ENCODE measurements at places on chromosomes 13 and 19. TPM values are rescaled to one million over a fixed set of nuclear protein-coding genes. Genes with fewer than 3 reads are reported as not detected.

GRCh38 chr19:6745965-6746364, 6.5 kb downstream of the TRIP10 start:
- peaks cover 42% of the 10 kb centered on the region for H3K36me3 ChIP-seq
- H3K27ac ChIP-seq: no peak overlapping the region
- no peaks in the 10 kb centered on the region for H3K27me3 ChIP-seq
- peaks cover 20% of the 10 kb centered on the region for H3K4me1 ChIP-seq

DNA sequence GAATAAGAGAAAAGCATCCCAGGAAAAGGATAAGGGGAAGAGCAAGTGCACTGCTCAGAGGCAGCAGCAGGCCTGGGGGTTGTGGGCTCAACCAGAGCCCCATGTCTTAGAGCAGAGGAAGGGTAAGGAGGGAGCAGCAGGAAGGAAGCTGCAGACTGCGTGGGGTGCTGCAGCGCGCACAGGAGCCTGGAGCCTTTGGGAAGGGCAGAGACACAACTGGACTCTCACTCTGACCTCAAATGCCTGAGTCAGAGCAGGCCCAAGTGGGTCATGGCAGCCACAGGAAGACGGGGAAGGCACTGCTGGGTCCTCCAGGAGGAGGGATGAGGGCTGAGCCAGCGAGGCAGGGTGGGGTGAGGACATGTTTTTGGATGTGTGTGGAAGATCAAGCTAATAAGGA, 31.6 kb downstream of the SIGLEC7 start:
- H3K27me3 ChIP-seq: no peaks in the 10 kb centered on the region
- no peak overlapping the region for H3K27ac ChIP-seq
- DNase-seq: no peak
- no peaks in the 10 kb centered on the region for H3K4me1 ChIP-seq

- no peaks in the 10 kb centered on the region for H3K36me3 ChIP-seq
- no peak for DNase-seq
- no peak overlapping the region for H3K4me3 ChIP-seq
- H3K27ac ChIP-seq: no peak overlapping the region
- H3K4me1 ChIP-seq: no peaks in the 10 kb centered on the region
- no peaks in the 10 kb centered on the region for H3K27me3 ChIP-seq
Observed at GRCh38 chr19:37957176-37957575, 50.2 kb downstream of the SIPA1L3 start.

DNA sequence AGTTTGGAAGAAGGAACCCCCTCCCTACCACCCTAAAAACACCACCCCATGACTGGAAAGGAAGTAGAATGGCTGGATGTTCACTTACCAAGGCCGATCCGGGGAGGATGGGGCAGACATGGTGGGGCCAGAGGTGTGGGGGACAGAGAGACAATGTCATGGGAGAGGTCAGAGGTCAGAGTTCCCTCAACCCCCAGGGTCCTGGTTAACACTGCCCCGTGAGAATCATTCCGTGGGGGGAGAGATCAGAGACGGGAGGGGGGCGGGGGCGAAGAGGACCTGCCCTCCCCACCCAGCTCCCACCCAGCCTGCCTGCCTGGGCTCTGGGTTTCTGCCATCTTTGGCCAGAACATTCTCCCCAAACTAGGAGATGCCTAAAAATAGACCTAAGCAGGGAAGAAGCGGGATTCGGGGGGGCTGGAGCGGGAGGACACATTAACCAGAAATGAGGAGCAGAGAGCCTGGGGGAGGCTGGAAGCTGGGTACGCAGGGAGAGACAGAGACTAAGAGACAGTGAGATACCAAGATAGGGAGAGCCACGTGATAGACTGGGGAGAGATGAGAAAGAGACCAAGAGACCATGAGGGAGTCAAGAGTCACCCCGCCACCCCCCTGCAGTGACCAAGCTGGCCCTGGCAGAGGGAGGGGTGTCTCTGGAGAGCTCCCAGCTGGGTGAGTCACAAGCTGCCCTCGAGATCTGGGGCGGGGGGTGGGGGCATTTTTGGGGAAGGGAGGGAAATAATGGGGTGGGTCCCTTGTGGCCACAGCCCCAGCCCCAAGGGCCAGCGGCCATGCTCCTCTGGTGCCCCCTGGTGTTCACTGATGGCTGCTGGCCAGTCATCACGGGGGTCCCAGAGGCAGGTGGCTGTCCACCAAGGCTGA, 6.1 kb upstream of the KANK2 start:
- peaks cover 13% of the 10 kb centered on the region for H3K4me1 ChIP-seq
- H3K4me3 ChIP-seq: no peak overlapping the region
- H3K36me3 ChIP-seq: no peaks in the 10 kb centered on the region
- H3K27ac ChIP-seq: peak overlapping the region; percentile 55

DNA sequence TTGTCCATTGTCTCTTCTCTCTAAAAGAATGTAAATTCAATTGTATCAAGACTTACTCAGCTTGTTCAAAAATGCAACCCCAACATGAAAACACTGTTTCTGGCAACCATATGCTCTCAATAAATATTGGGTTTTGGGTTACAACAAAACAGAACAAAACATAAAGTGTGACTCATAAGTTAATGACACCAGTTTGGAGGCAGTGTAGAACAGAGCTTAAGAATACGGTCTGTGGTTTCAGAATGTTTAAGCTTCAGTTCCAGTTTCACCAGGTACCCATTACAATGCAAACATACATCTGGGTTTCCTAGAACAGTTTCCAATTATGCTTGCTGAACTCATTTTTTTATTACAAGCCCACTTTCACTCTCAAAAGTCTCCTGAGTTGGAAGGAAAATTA, 285.8 kb upstream of the PCDH9 start:
- peaks cover 8% of the 10 kb centered on the region for H3K4me1 ChIP-seq
- H3K4me3 ChIP-seq: no peak overlapping the region
- H3K27ac ChIP-seq: no peak overlapping the region
- H3K36me3 ChIP-seq: no peaks in the 10 kb centered on the region

GRCh38 chr19:51531349-51532315, at the start of gene SIGLEC6:
SIGLEC6 (minus strand) TSS chr19:51531670; CDS start chr19:51531648, 22 bp downstream.
- H3K4me1 ChIP-seq: no peaks in the 10 kb centered on the region
- H3K27ac ChIP-seq: no peak within 1 kb of the TSS
- H3K36me3 ChIP-seq: no peaks in the 10 kb centered on the region
- DNase-seq: no peak
- H3K27me3 ChIP-seq: no peaks in the 10 kb centered on the region

DNA sequence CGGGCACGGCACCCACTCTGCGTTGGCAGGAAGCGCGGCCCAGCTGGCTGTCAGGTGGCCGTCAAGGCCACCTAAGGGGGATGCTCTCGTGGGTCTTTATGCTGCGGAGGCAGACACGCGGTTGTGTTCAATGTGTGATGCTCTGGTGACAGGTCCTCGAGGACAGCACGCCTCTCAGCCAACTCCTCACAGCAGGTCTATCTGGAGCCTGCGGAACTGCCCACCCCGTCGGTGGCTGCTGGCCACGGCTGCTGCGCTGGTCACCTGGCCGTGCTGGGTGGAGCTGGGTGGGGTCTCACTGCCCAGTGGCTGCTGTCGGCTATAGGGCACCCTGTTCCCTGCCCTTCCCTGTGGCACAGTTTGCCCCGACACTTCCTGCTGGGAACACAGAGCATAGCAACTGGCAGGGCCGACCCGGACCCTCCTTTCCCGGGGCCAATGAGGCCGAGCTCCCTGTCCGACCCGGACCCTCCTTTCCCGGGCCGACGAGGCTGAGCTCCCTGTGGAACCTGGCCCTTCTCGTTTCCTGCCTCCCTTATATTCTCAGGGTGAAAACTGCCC, 14.3 kb upstream of the F7 start:
- peaks cover 4% of the 10 kb centered on the region for H3K36me3 ChIP-seq
- no peaks in the 10 kb centered on the region for H3K4me1 ChIP-seq
- DNase-seq: no peak

- H3K4me3 ChIP-seq: no peak overlapping the region
- no peak for DNase-seq
- no peak overlapping the region for H3K27ac ChIP-seq
- no peaks in the 10 kb centered on the region for H3K36me3 ChIP-seq
- H3K4me1 ChIP-seq: no peaks in the 10 kb centered on the region
Observed at GRCh38 chr13:109199280-109199679, 569.9 kb downstream of the MYO16 start.

DNA sequence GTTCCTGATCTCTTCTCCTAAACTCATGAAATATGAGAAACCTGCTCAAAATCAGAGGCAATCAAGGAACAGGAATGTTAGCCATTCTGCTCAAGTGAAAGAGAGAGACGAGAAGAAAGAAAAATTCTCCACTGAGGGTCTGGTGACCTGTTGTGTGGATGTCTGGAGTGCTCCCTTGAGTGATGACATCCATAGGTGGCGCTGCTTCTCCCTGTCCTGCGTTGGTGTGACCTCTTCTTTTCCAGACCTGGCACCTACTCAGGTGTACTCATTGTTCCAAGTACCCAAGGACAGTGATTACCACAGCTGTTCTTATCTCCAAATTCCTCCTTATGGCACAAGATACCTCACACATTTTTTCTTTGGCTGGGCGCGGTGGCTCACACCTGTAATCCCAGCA, 4.0 kb downstream of the ZNF223 start:
- DNase-seq: no peak
- peaks cover 13% of the 10 kb centered on the region for H3K36me3 ChIP-seq
- no peak overlapping the region for H3K27ac ChIP-seq
- no peaks in the 10 kb centered on the region for H3K4me1 ChIP-seq

GRCh38 chr13:107675847-107676550, 539.3 kb downstream of the LIG4 start:
- H3K27ac ChIP-seq: no peak overlapping the region
- no peaks in the 10 kb centered on the region for H3K4me1 ChIP-seq
- H3K27me3 ChIP-seq: no peaks in the 10 kb centered on the region
- no peaks in the 10 kb centered on the region for H3K36me3 ChIP-seq

GRCh38 chr19:1423436-1424191, 14.6 kb upstream of the RPS15 start:
- no peak overlapping the region for H3K4me3 ChIP-seq
- no peaks in the 10 kb centered on the region for H3K4me1 ChIP-seq
- DNase-seq: no peak
- no peak overlapping the region for H3K27ac ChIP-seq
- H3K36me3 ChIP-seq: peaks cover 31% of the 10 kb centered on the region

DNA sequence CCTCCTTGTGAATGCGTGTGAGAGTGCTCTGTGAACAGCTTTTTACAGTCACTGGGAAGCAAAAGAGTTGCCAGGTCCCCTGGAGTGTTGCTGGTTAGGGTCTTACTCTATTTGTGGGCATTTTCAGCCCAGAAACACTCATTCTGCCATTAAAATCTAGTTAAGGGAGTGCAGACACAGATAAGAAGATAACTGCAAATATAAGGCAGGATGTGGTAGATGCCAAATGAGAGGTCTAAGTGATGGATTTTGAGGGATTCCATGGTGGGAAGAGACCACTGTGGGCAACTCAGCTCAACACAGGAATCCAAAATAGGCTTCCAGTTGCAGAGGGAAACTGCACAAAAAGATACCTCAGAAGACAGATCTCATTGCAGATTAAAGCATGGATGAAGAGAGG, 54.5 kb upstream of the KL start:
- H3K27me3 ChIP-seq: peaks cover 3% of the 10 kb centered on the region
- H3K36me3 ChIP-seq: no peaks in the 10 kb centered on the region
- no peak for DNase-seq
- no peak overlapping the region for H3K27ac ChIP-seq

GRCh38 chr19:50147462-50148423, 15.3 kb downstream of the IZUMO2 start:
- peak overlapping the region; percentile 60 for H3K4me3 ChIP-seq
- H3K4me1 ChIP-seq: no peaks in the 10 kb centered on the region
- peak overlapping the region; percentile 9 for H3K27ac ChIP-seq
- H3K36me3 ChIP-seq: no peaks in the 10 kb centered on the region
- peak; percentile 92 for DNase-seq

- peak overlapping the region; percentile 19 for H3K4me3 ChIP-seq
- H3K27me3 ChIP-seq: no peaks in the 10 kb centered on the region
- DNase-seq: no peak
- H3K27ac ChIP-seq: peak overlapping the region; percentile 69
Observed at GRCh38 chr19:11375143-11375948, 880 bp downstream of the SWSAP1 start.

DNA sequence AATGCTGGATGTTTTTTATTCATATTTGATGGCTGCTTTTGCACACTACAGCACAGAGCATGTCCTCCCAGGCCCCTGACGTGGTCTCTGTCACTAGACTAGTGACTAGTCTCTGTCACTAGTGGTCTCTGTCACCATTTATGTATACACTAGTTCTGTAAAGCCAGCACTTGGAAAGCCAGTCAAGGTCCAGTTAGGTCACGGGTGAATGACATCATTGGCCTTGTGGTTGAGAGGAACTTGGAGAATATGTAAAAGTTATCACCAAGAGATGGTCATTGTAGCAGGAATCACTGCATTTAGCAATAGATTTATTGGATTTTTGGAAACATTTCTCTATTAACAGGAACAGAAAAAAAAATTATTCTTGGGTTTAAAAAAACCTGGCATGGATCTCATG, 72.9 kb downstream of the SHISA2 start:
- H3K27ac ChIP-seq: no peak overlapping the region
- no peak for DNase-seq
- no peak overlapping the region for H3K4me3 ChIP-seq
- H3K27me3 ChIP-seq: no peaks in the 10 kb centered on the region
- peaks cover 18% of the 10 kb centered on the region for H3K4me1 ChIP-seq

GRCh38 chr19:39420769-39421168, 8.3 kb downstream of the PLEKHG2 start:
- no peak for DNase-seq
- H3K27me3 ChIP-seq: no peaks in the 10 kb centered on the region
- H3K36me3 ChIP-seq: peaks cover 54% of the 10 kb centered on the region
- no peaks in the 10 kb centered on the region for H3K4me1 ChIP-seq
- no peak overlapping the region for H3K4me3 ChIP-seq
- H3K27ac ChIP-seq: no peak overlapping the region

DNA sequence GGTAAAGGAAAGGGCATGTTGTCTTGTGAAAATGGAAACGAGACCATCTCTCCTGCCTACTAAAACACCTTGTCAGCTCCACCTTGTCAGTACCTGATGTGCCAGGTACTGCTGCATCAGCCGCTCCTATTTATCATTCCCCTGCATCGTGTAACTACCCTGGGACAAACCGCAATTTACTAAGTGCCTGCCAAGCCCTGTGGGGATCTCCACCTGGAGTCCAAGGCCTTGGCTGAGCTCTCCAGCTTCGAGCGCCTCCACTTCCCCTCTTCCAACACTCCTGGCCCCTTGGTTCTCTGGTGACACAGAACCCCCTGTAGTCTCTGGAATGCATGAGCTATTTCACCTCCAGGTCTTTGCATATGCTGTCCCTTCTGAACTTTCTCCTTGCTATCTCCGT, 25.9 kb upstream of the CCNP start:
- H3K36me3 ChIP-seq: peaks cover 9% of the 10 kb centered on the region
- no peak overlapping the region for H3K27ac ChIP-seq
- H3K4me3 ChIP-seq: no peak overlapping the region
- no peaks in the 10 kb centered on the region for H3K4me1 ChIP-seq

Gene NPAS1
- 2.9 TPM for total RNA-seq

Gene MBD3L3
- total RNA-seq: not detected

Gene CCDC169
- total RNA-seq: 6.9 TPM

Gene WDR88
- not detected for total RNA-seq

Gene TRPC4
- total RNA-seq: 0.28 TPM

Gene ZNF737
- total RNA-seq: 18.7 TPM

Gene ANKRD24
- 4.6 TPM for total RNA-seq

Gene CBARP
- total RNA-seq: 29.1 TPM

Gene RASIP1
- total RNA-seq: 3.2 TPM

Gene ZNF878
- 0.39 TPM for total RNA-seq

Gene GRIN2D
- 2.7 TPM for total RNA-seq

Gene ATP8A2
- total RNA-seq: 1.6 TPM

Gene CABP5
- total RNA-seq: not detected

Data from cardiac muscle cell (in vitro differentiated cells and primary cell).